ENCODE measurements at places on chromosomes 12 and 14. TPM values are rescaled to one million over a fixed set of nuclear protein-coding genes. Genes with fewer than 3 reads are reported as not detected.

The ARMH4 gene
- 6.4 TPM for total RNA-seq

The CPNE6 gene
- total RNA-seq = not detected

The TAS2R14 gene
- total RNA-seq = 1.7 TPM

The PTPN6 gene
- not detected for total RNA-seq

The HNF1A gene
- total RNA-seq = not detected

The SRGAP1 gene
- total RNA-seq = 12.3 TPM

The SPIC gene
- not detected for total RNA-seq

The KLC1 gene
- total RNA-seq = 382 TPM

The C3AR1 gene
- total RNA-seq = 0.40 TPM
